ENCODE measurements at places on chromosomes 6 and 20. TPM values are rescaled to one million over a fixed set of nuclear protein-coding genes. Genes with fewer than 3 reads are reported as not detected.
A peak's percentile ranks its signal among the peaks of the same experiment; 100 is the strongest.

- H3K4me1 ChIP-seq, result no peaks in the 10 kb centered on the region
- no peak overlapping the region for H3K4me3 ChIP-seq
These were observed 75.4 kb downstream of the MTHFD1L start for GRCh38 chr6:150940941-150941340.

DNA sequence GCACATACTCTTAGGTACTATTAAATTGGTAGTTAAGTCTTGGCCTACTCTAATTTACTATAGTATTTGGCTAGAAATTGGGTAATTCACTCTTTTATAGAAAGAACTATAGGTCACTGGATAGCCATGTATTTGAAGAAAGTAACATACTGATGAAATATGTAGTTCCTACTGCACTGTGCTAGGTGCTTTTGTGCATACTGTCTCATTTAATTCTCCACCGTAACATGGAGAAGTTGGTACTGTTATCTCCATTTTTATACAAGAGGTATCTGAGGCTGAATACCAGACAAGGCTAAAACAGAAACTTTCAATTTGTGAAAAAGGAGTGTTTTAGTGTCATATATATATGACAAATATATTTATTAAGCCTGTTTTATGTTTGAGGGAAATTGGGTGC lies 29.8 kb downstream of the AFDN start:
- no peak overlapping the region for H3K4me3 ChIP-seq
- peaks cover 9% of the 10 kb centered on the region for H3K4me1 ChIP-seq

DNA sequence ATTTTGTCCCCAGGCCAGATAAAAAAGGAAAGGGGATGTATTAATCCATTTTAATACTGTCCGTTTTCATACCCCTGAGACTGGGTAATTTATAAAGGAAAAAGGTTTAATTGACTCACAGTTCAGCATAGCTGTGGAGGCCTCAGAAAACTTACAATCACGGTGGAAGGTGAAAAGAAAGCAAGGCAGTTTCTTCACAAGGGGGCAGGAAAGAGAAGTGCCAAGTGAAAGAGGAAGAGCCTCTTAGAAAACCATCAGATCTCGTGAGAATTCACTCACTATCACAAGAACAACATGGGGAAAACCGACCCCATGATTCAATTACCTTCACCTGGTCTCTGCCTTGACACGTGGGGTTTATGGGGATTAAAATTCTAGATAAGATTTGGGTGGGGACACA lies 152.5 kb downstream of the IBTK start:
- no peaks in the 10 kb centered on the region for H3K36me3 ChIP-seq
- no peak overlapping the region for H3K27ac ChIP-seq
- H3K27me3 ChIP-seq, result peaks cover 4% of the 10 kb centered on the region
- no peak for DNase-seq
- H3K4me3 ChIP-seq, result no peak overlapping the region

- peak within 1 kb of the TSS; percentile 76 for H3K27ac ChIP-seq
- no peaks in the 10 kb centered on the region for H3K36me3 ChIP-seq
- peaks cover 16% of the 10 kb centered on the region for H3K4me1 ChIP-seq
- H3K4me3 ChIP-seq, result peak within 1 kb of the TSS; percentile 79
- H3K27me3 ChIP-seq, result peaks cover 7% of the 10 kb centered on the region
These were observed at the start of gene BEND3 for GRCh38 chr6:107114926-107115694. BEND3 (minus strand) TSS chr6:107115515; CDS start chr6:107099285, 16,230 bp downstream.

Gene EYS
- total RNA-seq, result not detected

GRCh38 chr6:69061066-69061465 lies 426.0 kb downstream of the ADGRB3 start:
- no peak overlapping the region for H3K27ac ChIP-seq
- no peak overlapping the region for H3K4me3 ChIP-seq
- no peaks in the 10 kb centered on the region for H3K27me3 ChIP-seq
- no peaks in the 10 kb centered on the region for H3K4me1 ChIP-seq
- no peaks in the 10 kb centered on the region for H3K36me3 ChIP-seq

GRCh38 chr6:88666901-88667300 lies 296.5 kb downstream of the RNGTT start:
- H3K4me3 ChIP-seq, result no peak overlapping the region
- H3K36me3 ChIP-seq, result peaks cover 75% of the 10 kb centered on the region
- no peak overlapping the region for H3K27ac ChIP-seq
- H3K4me1 ChIP-seq, result peaks cover 4% of the 10 kb centered on the region
- no peak for DNase-seq

DNA sequence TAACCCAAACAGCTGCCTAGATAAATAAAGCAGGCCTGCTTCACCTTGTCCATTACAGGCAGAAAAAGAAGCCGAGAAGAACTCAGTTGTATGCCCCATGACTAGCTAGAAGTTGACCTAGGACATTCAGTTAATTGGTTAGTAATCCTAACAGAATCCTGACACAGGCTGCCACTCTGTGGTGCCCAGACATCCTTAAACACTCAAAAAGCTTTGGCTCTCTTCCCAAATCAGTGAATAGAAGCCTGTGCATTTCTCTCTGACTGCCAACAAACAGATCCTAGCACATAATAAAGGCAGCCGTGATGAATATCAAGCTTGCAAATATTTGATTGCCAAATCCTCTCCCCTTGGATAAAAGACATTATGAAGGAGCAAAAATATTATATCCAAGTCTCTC lies 519.1 kb upstream of the EYS start:
- no peak overlapping the region for H3K4me3 ChIP-seq
- no peaks in the 10 kb centered on the region for H3K27me3 ChIP-seq
- H3K27ac ChIP-seq, result no peak overlapping the region
- no peak for DNase-seq
- H3K36me3 ChIP-seq, result no peaks in the 10 kb centered on the region

DNA sequence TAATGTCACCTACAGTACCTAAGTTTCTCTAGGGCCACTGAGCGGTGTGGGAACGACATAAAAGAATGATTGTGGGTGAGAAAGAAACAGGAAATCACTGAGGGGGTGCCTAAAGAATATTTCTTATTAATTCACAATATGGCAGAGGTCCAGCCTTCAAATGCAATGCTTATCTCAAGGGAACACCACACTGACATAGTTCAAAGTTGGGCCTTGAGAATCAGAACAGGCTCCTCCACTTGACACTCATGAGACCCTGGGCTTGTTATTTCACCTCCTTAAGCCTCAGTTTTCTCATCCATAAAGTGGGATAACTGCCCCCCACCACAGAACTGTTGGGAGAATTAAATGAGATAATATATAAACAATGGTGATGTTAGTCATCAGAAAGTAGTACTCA lies 40.4 kb upstream of the ARHGAP18 start:
- no peaks in the 10 kb centered on the region for H3K36me3 ChIP-seq
- no peak for DNase-seq
- H3K27ac ChIP-seq, result peak overlapping the region; percentile 94

- no peaks in the 10 kb centered on the region for H3K27me3 ChIP-seq
- H3K36me3 ChIP-seq, result no peaks in the 10 kb centered on the region
- no peaks in the 10 kb centered on the region for H3K4me1 ChIP-seq
- DNase-seq, result no peak
- no peak overlapping the region for H3K27ac ChIP-seq
These were observed 192.4 kb upstream of the MYLIP start for GRCh38 chr6:15936503-15936902.

DNA sequence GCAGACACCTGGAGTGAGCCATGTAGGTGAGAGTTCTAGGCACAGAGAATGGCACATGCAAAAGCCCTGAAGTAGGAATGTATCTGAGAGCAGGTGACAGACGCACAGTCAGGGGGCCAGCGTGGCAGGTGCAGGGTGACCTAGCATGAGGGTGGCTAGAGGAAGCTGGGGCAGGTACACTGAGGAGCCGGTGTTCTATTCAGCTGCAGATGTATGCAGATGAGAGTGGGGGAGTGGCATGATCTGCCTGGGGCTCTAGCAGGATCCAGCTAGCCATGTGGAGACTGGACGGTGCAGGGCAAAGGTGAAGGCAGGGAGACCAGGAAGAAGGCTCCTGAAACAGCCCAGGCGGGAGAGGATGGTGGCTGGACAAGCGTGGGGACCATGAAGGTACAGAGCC lies 10.7 kb downstream of the PEDS1 start:
- peaks cover 37% of the 10 kb centered on the region for H3K36me3 ChIP-seq
- no peak for DNase-seq
- H3K4me1 ChIP-seq, result peaks cover 40% of the 10 kb centered on the region
- no peak overlapping the region for H3K4me3 ChIP-seq

GRCh38 chr6:134636186-134636799 lies 313.6 kb downstream of the ALDH8A1 start:
- H3K27ac ChIP-seq, result no peak overlapping the region
- no peaks in the 10 kb centered on the region for H3K36me3 ChIP-seq
- no peak overlapping the region for H3K4me3 ChIP-seq

Data from activated CD8-positive, alpha-beta T cell treated with anti-CD3 and anti-CD28 coated beads for 36 hours (primary cell).